Ascending aorta (tissue), 2 donors: ENCODE measurements at places on chromosomes 7 and 10. TPM values are rescaled to one million over a fixed set of nuclear protein-coding genes. Genes with fewer than 3 reads are reported as not detected.

THSD7A gene
- 10.1 TPM for total RNA-seq

TSPAN14 gene
- total RNA-seq, result 161 TPM

DNA sequence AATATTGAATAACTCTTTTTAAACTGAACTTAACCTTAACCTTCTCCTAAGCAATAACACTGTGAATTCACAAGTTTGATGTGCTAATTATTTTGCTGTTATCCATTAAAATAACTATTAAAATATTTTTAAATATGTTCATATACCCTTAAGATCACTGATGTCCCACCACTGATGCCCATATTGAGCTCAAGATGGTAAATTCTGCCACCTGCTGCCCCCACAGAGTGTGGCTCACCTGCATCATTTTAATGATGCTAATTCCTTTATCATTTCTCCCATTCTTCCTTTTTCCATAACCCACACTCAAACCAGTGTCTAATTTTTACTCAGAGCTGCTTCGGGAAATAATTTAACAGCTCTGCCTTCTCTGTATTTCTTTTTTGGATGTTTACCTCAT, 82.3 kb upstream of the ARID5B start:
- no peak for DNase-seq

DNA sequence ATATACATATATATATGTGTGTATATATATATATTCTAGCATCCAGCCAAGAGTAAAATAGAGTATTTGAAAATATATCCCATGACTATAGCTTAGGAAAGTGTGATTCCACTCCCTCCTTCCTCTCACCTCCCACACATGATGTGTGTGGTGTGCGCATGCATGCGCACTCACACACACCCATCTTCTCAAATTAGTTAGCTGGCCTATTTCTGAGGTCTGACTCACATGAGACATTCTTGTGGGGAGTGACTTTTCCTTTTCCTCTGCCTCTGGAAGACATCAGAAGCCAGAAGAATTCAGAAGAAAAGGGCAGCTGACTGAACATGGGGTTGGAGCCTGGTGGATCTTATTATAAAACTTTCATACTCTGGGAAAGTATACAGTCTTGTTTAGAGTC, 793.5 kb upstream of the ZNF722 start:
- DNase-seq, result no peak

GRCh38 chr7:79241288-79242060, 212.0 kb downstream of the MAGI2 start:
- no peak for DNase-seq

DNA sequence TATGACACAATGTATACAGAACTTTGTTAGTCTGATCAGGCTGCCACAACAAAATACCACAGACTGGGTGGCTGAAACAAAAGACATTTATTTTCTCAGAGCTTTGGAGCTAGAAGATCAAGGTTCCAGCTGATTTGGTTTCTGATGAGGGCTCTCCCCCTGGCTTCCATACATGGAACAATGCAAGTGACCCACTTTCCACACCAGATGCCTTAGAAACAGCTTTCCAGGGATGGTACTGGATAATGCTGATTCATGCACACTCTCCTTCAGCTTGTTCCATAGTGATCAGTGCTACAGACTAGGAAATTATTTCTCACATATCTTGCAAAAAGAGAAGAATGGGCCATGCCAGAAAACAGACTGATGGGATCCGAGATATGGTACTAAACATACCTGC, 1274.9 kb upstream of the SORCS1 start:
- no peak for DNase-seq
